ENCODE measurements at places on chromosomes 1 and 21.

- no peak overlapping the region for H3K4me3 ChIP-seq
- peaks cover 70% of the 10 kb centered on the region for H3K4me1 ChIP-seq
- H3K27ac ChIP-seq = peak overlapping the region; percentile 67
These were observed 33.4 kb downstream of the CAPN2 start for GRCh38 chr1:223745731-223746130.

DNA sequence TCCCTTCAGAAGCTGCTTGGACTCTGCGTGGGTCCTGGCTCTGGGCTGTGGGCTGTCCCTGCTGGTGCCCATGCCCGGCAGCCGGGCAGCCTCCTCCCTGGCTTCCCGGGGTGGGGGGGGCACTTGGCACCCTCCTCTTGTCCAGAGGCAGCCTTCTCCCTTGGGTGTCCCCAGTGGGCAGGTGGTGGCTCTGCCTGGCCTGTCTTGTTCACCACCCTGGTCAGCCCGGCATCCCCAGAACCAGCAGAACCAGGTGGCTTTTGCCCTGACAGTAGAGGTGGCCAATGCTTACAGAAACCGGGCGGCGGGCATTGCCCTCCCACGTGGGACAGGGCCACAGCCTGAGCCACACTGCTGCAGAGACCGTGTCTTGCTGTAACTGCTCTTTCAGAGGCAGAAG, 38.0 kb downstream of the CFAP74 start:
- H3K4me1 ChIP-seq = no peaks in the 10 kb centered on the region
- H3K36me3 ChIP-seq = no peaks in the 10 kb centered on the region
- H3K27ac ChIP-seq = no peak overlapping the region
- H3K4me3 ChIP-seq = no peak overlapping the region
- DNase-seq = no peak

DNA sequence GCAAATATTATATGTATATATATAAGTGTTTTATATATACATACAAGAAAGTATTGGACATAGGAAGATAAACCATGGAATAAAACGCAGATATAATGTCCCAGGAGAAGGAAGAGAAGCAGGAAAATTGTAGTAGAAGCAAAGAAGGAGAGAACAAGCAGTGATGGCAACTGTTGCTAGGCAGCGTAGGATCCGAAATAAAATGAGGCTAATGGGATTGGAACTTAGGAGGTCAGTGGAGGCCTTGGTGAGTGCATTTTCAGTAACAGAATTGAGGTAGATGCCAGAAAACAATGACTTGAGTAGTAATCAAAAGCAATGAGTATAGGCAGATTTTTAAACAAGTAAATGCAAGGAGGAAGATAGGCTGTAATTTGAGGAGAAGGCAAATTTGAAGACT, 265.8 kb downstream of the LRRC7 start:
- no peaks in the 10 kb centered on the region for H3K4me1 ChIP-seq
- H3K27me3 ChIP-seq = no peaks in the 10 kb centered on the region
- DNase-seq = no peak
- no peak overlapping the region for H3K27ac ChIP-seq
- no peaks in the 10 kb centered on the region for H3K36me3 ChIP-seq

GRCh38 chr1:224183591-224184312, 712 bp downstream of the DEGS1 start:
- peaks cover 1% of the 10 kb centered on the region for H3K27me3 ChIP-seq
- peak overlapping the region; percentile 93 for H3K4me3 ChIP-seq
- peaks cover 35% of the 10 kb centered on the region for H3K36me3 ChIP-seq
- H3K4me1 ChIP-seq = peaks cover 36% of the 10 kb centered on the region
- peak; percentile 35 for DNase-seq

- no peaks in the 10 kb centered on the region for H3K36me3 ChIP-seq
- no peak overlapping the region for H3K4me3 ChIP-seq
- no peak for DNase-seq
- no peak overlapping the region for H3K27ac ChIP-seq
These were observed 37.3 kb downstream of the HUNK start for GRCh38 chr21:31910074-31910470.

- no peaks in the 10 kb centered on the region for H3K4me1 ChIP-seq
- peaks cover 8% of the 10 kb centered on the region for H3K27me3 ChIP-seq
- H3K36me3 ChIP-seq = peaks cover 67% of the 10 kb centered on the region
- no peak overlapping the region for H3K4me3 ChIP-seq
- H3K27ac ChIP-seq = no peak overlapping the region
These were observed 17.6 kb downstream of the ATP8B2 start for GRCh38 chr1:154342836-154343472.

DNA sequence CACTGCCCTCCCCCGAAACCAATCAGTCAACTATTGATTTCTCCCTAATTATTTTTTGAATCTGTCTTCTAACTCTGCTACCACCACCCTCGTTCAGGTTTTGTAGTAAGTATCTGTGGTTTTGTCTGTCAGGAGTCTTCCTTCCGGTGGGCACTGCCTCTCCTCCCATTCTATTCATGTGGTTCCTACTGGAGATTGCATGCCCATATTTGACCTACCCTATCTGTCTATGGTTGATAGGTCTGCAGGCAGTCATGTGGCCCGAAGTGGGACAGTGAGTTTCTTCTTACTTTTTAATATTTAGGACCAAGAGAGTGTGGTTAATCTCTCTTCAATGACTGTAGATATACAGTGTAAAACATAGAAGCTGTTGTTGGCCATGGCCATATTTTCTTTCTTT, 17.8 kb upstream of the MAST2 start:
- H3K4me1 ChIP-seq = no peaks in the 10 kb centered on the region
- peaks cover 14% of the 10 kb centered on the region for H3K27me3 ChIP-seq
- H3K36me3 ChIP-seq = no peaks in the 10 kb centered on the region
- H3K27ac ChIP-seq = no peak overlapping the region

DNA sequence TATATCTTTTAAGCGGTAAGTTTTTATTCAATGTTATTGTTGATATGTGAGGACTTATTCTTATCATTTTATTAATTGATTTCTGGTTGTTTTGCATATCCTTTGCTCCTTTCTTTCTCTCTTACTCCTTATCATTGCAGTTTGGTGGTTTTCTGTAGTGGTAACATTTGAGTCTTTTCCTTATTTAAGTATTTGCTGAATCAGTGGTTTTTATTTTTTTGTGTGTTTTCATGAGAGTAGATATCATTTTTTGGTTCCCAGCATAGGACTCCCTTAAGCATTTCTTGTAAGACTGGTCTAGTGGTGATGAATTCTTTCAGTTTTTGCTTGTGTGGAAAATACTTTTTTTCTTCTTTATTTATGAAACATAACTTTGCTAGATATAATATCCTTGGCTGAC, 12.2 kb upstream of the KCTD3 start:
- H3K4me1 ChIP-seq = no peaks in the 10 kb centered on the region
- no peak overlapping the region for H3K4me3 ChIP-seq
- H3K27me3 ChIP-seq = peaks cover 4% of the 10 kb centered on the region
- H3K36me3 ChIP-seq = no peaks in the 10 kb centered on the region
- H3K27ac ChIP-seq = no peak overlapping the region

DNA sequence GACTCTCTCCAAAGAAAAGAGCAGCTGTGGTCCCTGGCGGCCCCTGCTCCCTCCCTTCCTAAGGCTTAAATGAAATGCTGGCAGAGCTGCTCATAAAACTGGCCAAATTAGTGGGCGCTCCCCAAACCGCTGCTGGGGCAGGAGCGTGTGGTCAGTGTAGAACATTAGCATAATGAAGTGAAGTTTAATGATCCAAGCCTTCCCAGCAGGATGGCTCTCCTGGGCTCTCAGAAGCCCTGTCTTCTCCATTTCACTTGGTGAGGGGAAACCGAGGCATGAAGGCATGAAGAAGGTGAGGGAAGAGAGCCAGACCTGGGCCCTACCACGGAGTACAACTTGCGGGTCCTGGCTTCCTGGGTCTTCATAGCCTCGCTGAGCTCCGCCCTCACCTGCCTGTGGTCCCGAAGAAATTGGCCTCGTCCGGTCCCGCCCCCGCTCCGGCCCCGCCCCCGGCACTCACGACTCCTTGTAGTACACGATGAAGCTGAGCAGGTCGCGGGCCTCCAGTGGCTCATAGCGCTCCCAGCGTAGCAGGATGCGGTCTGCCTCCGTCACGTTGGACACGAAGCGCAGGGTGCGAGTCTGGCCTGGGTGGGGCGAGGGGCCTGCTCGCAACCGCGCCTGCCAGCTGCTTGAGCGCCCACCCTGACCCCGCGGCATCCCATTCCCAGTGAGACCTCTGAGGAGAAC, 10.3 kb downstream of the INSRR start:
- H3K36me3 ChIP-seq = no peaks in the 10 kb centered on the region
- peaks cover 50% of the 10 kb centered on the region for H3K27me3 ChIP-seq
- no peak overlapping the region for H3K27ac ChIP-seq
- H3K4me3 ChIP-seq = no peak overlapping the region

DNA sequence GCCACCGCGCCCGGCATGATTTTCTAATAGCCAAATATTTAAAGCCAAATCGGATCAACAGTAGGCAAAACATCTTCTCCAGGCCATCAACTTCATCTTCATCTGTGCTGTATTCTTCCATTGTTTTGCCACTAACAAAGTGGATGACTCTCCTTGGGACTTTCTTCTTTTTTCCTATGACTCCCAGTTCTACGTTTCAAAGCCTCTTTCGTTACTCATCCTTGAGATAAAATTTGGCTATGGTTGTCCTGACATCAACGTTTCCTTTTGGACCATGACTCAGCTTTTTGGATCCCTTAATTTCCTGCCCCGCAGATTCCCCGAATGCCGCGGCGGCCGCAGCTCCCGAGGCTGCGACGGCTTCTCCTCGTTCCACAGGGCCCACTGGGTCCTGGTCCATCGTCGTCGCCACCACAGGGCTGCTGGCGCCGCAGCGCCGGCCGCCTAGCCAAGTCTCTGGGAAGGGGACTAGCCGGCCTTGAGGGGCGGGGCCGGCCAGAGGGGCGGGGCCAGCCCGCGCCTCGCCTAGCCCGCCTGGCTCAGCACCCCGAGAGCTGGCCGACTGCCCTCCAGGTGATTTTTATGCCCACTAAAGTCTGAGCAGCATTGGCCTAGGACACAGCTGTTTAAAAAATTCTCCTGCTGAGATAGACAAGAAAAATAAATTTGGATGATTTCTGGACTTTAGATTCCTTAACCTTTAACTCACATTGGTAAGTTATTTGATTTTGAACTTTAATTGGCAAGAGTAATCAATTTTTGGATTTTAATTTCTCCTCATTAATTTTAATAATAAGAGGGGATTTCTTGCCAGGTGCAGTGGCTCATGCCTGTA, 93.9 kb downstream of the ADCY10 start:
- peak overlapping the region; percentile 98 for H3K27ac ChIP-seq
- H3K27me3 ChIP-seq = no peaks in the 10 kb centered on the region
- H3K4me1 ChIP-seq = peaks cover 65% of the 10 kb centered on the region
- H3K4me3 ChIP-seq = peak overlapping the region; percentile 73
- peak; percentile 98 for DNase-seq

GRCh38 chr1:72435025-72435424, 152.7 kb upstream of the NEGR1 start:
- no peak overlapping the region for H3K4me3 ChIP-seq
- no peaks in the 10 kb centered on the region for H3K27me3 ChIP-seq
- H3K27ac ChIP-seq = no peak overlapping the region
- no peaks in the 10 kb centered on the region for H3K36me3 ChIP-seq
- peak; percentile 5 for DNase-seq

DNA sequence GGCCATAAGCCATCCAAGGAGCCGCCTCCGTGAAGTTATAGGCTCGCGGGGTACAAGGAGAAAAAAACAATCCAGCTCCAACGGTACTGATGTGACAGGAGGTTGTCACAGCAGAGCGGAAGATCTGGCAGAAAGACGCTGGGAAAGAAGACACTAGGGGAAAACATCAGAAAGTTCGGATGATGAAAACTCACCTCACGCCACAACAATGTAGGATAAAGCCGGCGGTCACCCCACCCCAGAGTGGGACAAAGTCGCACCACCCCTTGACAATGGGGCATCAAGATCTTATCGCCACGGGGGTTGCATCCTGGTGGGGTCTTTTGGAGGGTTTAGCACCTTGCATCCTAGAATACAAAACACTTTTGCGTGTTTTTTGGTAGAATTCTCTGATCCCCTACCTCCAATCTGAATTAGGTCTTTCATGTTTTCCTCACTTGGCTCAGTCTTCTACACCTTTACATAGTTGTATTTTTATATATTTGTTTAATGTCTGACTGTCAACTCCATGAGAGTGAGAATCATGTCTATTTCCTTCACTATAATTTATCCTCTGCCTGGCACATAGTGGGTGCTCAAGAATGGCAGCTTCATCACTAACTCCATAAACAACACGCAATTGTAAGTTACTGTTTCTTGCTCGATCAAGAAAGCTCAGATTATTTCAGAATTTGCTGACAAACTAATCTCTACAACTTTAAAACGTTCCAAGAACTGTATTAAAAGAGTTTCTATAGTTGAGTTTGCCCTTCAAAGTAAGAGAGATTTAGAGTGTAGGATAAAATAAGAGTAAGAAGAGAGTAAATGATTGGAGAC, 611 bp upstream of the ZSWIM5 start:
- peak overlapping the region; percentile 84 for H3K4me3 ChIP-seq
- no peak overlapping the region for H3K27ac ChIP-seq
- H3K36me3 ChIP-seq = no peaks in the 10 kb centered on the region
- peaks cover 30% of the 10 kb centered on the region for H3K27me3 ChIP-seq

DNA sequence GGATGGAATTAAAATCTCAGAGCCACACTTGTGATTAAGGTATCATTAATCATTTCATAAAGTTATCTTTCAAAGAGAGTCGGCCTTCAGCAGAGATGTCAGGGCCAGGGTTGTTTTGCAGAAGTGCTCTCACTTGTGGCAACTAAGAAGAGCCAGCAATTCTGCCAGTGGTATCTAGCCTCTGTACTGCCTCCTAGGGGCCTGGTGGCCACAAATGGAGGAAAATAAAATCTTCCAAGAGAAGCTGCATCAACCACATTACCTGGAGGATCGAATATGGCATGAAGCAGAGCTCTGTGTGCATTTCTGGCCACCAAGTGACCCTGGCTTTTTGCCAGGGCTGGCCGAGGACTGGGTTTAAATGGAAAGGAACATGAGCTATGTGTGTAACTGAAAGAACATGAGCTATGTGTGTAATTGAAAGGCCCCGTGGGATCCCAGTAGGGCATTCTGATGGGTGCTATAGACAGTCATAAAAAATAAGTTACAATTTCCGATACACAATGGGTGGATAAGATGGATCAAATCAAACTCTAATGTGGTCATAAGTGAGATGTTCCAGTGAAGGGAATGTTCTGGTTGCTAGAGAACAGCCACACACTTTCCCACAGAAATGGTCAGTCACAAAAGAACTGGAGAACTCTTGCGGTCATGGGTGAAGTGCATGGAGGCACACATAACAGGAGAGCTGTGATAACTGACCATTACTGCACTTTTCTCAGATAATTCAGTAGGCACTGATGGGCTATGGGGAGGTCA, 335.8 kb downstream of the CAMTA1 start:
- H3K4me1 ChIP-seq = peaks cover 23% of the 10 kb centered on the region
- peaks cover 2% of the 10 kb centered on the region for H3K36me3 ChIP-seq
- peaks cover 11% of the 10 kb centered on the region for H3K27me3 ChIP-seq
- no peak overlapping the region for H3K27ac ChIP-seq
- no peak overlapping the region for H3K4me3 ChIP-seq

All from HFFc6 (cell line).